ENCODE measurements at places on chromosomes 2 and 18.

DNA sequence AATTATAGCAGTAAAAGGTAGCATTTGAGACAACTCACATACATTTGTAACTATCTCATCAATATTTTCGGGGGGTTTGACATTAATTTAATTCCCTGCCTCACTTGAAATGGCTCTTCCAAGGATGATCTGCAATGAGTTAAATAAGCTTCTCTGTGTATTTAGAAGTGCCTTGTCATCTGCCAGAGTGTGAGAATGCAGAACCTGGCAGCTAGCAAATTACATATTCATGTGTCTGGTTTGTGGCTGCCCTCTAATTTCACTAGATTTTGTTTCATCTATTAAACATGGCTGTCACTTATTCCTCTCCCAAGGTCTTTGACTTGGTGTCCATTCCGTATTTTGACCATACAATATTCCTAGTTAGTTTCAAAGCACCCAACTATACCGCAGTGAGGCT lies 158.3 kb upstream of the CAVIN2 start:
- DNase-seq = no peak

GRCh38 chr2:113178891-113179290 lies 5.1 kb downstream of the PSD4 start:
- DNase-seq = peak; percentile 45

DNA sequence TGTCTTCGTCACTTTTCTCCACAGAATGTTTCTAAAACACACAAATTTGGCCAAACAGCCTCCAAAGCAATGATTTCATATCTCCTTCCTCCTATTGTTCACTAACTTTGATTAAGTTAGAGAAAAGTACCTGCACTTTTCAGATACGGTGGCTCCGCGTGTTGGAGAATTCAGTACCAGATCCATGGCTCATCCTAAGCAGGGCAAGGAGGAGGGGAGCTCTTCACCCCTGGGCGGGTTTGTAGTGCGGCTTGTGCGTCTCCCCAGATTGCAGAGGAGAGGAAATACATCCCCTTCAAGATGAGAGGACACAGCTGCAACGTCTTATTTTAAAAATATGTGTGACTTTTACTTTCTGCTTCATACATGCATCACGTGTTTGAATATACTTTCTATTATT lies 333.0 kb downstream of the AGAP1 start:
- no peak for DNase-seq

DNA sequence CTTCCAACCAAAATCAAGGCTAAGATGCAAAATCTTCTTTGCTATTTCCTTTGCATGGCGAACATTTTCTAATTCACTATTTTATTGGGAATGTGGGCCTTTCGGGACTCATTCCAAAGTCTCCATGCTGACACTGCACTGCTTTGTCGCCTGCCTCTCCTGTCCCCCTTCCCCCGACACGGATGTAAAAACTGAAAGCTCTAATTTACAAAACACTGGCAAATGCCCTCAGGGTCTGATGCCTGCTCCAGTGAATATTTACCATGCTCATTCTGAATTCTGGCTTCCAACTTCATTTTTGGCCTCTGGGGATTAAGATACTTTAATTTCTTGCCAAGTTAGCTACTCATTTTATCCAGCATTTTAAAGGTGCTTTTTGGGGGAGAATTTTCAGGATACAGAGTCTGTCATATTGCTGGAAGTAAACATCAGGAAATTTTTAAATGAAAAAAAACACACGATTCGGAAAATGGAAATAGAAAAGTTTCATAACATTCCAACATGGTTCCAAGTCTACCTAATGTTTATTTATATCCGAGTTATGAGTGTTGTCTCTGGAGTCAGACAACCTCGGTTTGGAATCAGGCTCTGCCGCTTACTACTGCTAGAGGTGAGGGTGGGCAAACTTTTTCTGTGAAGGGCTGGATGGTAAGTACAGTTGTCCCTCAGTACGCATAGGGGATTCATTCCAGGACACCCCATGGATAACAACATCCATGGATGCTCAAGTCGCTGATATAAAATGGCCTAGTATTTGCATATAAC lies 14.6 kb upstream of the LTBP1 start:
- DNase-seq = no peak

DNA sequence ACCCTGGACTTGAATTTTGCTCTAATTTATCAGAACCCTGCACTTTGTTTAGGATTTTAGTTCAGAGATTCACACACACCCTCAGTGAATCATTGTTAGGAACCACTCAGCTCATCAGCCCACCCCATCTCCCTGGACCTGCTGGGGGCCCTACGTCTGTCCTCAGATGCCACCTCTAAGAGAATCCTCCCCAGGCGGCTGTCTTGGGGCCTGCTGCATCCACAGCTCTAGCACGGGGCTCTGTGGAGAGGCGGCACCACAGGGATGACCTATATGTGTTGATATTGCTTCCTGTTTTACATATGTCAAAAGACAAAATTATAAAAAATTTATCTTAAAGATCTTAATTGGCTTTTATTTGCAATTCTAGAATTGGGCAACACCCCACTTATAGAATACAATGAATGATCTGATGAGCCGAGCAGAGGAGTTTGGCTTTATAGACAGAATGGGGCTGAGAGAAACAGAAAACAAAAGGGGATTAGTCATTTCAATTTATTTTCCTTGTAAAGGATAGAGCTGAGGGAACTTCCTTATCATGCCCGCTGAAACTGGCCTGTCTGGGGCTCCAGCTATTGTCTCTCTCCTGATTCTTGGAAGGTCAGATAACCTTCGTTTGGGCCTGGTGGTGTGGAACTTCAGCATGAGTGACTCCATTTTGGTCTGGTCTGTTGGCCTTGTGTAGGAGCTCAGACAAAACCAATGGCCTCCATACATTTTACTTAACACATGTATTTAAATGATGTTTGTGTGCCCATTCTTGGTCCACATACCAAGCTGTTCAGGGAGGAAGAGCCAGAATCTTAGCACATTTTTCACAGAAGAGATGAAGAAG lies 1.4 kb downstream of the MYO7B start:
- DNase-seq = no peak

DNA sequence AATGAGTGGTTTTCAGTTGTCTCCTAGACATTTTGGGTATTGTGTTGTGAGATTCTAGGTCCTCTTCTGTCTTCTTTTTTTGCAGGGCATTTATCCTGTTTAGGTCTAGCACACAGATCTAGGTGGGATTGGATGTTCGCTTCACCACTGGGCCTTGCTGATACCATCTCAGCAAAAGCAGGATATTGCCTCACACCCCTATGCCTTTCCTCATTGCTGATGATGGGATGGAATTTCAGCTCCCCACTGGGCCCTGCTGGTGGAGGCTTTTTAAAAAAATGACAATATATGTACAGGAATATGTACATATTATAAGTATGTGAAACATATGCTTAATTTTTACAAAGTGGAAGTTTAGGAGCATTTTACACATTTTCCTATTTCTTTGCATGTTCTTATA lies 5.4 kb upstream of the TOGARAM2 start:
- DNase-seq = no peak

DNA sequence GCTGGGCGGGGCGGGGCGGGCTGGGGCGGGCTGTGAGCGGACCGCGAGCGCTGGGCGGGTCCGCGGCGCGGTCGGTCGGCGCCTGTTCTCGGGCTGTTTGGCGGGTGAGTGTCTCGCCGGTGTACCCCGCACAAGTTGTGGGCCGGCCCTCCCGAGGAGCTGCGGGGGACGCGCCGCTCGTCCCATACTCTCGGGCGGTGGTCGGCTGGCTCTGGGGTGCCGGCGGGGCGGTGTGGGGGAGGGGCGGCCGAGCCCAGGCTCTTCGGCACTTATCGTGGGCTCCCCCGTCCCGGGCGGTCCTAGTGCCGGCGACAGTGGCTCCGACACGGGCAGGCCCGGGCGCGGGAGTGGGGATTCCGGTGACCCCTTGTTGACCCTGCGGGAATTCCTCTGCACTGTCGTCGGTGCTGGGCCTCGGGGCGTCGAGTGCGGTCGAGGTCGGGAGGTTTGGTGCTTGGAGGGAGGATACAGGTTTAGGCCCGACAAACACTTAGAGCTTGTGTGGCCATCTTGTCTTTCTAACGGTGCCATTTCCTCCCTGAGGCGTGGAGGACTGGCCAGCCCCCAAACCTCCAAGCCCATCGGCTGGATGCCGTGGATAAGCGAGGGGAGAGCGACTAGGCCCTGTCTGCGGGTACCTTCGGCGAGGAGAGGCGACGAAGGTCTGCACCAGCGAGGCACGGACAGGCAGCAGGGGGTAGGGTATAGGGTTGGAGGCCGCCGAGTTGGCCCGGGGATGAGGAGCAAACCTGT lies at the start of gene SEPTIN2:
TSS of gene SEPTIN2 (plus strand) at position 47 of the 753 bp plus-strand sequence. CDS start 8,308 bp downstream, outside the sequence.
- peak; percentile 70 for DNase-seq

- DNase-seq = peak; percentile 17
Observed at GRCh38 chr2:190627448-190628412, 21.2 kb upstream of the NAB1 start.

DNA sequence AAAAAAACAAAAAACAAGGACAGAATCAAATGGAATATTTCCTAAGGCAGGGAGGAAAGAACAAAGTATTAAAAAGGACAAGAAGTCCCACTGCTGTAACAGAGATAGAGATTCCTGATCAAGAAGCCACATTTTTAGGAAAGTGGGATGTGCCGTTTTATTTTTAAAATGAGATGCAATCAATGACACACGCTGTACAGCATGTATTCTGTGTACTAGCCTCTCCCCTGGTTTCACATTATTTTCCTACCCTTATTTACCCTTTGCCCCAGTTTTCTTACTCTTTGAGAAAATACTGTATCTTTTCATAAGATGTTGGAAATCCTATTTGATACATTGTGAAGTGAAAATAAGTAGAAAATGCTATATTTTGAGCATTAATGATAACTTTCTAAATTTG lies 45.8 kb downstream of the E2F6 start:
- no peak for DNase-seq

GRCh38 chr18:25420077-25420825 lies 68.3 kb upstream of the ZNF521 start:
- no peak for DNase-seq

Measured in stimulated activated CD4-positive, alpha-beta T cell treated with anti-CD3 and anti-CD28 coated beads, Interleukin-12 subunit alpha, Interleukin-12 subunit beta, amount 100 ng/mL, for 4 hours (primary cell).